ENCODE measurements at places on chromosomes 1 and 21.

GRCh38 chr21:25428537-25428936 lies 178.7 kb downstream of the MRPL39 start:
- no peak for DNase-seq

- no peak for DNase-seq
These were observed 215.9 kb downstream of the DISC1 start for GRCh38 chr1:231842441-231842840.

DNA sequence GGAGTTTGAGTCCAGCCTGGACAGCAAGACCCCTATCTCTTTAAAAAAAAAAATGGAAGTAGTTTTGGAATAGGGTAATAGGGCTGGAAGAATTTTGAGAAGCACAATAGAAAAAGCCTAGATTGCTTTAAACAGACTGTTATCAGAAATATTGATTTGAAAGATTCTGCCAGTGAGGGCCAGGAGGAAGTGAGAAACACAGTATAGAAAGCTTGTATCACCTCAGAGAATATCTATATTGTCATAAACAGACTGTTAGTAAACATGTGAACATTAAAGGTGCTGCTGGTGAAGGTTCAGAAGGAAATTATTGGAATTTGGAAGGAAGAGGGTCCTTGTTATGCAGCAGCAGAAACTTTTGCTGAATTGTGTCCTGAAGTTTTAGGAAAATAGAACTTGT lies 24.8 kb upstream of the PSEN2 start:
- no peak for DNase-seq

GRCh38 chr1:62022382-62022983 lies 172.2 kb upstream of the L1TD1 start:
- no peak for DNase-seq

DNA sequence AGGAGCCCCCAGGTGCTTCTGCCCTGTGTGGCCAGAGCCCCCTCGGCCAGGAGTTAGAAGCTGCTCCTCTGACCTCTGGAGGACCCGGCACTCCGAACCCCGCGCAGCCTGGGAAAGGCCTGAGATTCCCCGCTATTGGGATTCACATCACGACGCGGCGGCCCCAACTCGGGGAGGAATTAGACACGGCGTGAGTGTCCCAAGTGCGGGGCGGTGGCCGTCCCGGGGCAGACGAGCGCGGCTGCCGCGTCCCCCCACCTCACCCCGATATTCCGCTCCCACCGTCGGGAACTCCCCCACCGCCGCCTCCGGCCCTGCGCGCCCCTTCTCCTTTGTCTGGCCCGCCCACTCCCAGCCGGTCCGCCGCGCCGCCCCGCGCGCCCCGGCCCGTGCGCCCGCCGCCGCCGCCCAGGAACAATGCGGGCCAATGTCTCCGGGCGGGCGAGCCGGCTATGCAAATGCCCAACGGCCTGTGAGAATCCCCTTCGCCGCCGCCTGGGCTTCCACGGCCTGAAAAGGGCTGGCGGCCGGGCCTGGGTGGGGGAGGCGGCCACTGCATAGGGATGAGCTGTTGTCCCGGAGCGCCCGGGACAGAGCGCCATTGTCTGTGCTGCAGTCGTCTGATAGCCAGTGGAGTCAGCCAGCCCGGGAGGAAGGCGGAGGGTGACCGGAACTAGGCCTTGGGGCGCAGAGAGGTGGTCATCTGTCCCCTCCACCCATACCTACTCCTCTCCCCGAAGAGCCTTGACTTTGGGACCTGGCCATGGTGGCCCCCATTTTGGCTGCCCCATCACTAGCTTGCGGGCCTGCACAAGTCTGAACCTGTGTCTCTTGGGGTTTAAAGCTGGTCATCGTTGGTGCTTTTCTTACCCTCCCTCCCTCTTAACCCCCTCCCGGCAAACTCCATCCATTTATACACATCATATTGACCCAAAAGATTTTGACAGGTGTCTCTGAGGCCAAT lies 19.4 kb downstream of the RHBG start:
- no peak for DNase-seq

GRCh38 chr1:180947499-180947885 lies 34.8 kb downstream of the KIAA1614 start:
- DNase-seq = no peak

Data from stimulated activated CD4-positive, alpha-beta T cell treated with anti-CD3 and anti-CD28 coated beads, Interleukin-1b, Interleukin-23, amount 100 ng/mL, for 1 hour (primary cell).